ENCODE measurements at places on chromosomes 7 and 10.
A peak's percentile ranks its signal among the peaks of the same experiment; 100 is the strongest.

DNA sequence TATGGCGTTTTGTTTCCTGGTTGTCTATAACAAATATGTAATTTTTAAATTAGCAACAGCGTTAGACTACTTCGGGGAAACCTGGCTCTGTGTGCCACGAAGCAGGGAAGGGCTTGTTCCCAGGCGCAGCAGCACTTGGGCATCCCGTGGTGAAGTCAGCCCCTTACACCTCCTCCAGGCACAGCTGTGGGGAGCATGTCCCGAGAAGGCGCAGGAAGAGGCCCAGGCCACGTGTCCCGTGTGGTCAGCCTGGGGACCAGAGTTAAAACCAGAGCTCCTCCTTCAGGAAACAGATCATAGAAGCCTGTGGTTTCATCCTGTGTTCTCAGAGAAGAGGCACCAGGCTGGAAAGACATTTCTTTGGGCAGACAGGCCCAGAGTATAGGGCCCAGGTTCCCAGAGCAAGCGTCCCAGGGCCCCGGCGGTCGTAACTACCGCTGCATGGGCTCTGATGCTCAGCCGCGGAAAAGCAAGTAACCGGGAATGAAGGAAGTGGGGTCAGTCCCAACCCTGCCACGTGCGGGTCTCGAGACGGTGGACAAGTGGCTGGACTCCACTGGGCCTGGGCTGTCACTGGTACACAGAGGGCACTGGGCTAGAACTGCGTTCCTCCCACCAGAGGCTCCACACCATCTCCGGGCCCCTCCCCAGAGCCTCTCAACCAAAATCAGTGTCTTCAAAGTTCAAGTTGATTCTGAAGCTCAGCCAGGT lies 7.1 kb downstream of the NUDT1 start:
- no peak for DNase-seq

- DNase-seq = peak; percentile 58
Measured at GRCh38 chr10:68988530-68989316, at the start of gene KIFBP. KIFBP (plus strand) TSS chr10:68988803; CDS start chr10:68988833, 30 bp downstream.

DNA sequence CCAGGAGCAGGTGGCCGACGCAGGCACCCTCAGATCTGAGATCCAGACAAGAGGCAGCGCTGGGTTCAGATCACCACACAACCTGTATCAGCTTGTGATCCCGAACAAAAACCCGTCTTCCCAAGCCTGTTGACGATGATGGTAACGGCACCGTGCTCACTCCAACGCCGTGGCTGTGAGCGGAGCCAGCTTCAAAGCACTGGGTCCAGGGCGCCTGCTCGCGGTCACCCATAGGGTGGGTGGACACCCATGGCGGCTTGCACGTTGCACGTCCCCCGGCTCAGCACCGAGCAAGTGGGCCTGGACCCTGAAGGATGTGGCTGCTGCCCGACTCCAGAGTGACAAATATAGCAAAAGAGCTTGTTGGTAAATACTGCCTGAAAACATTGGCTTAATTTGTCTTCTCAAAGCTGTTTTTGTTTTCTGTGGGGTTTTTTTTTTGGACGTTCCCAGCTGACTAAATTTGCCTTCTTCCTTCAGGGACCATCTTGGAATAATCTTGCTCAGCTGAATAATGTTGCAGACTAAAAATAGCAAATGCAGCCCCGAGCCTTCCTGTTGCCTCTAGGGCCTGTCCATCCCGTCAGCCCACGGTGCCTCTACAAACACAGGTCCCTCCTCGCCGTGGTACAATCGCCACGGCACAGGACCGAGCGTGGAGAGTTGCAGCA lies 41.0 kb downstream of the FOXK1 start:
- no peak for DNase-seq

GRCh38 chr7:79272066-79272669 lies 181.3 kb downstream of the MAGI2 start:
- DNase-seq = no peak

GRCh38 chr7:129502708-129503685 lies 666 bp downstream of the SMKR1 start:
- DNase-seq = no peak

GRCh38 chr10:23344241-23344841 lies at the start of gene C10orf67:
C10orf67 (minus strand) TSS chr10:23344797; CDS start chr10:23344774, 23 bp downstream.
- no peak for DNase-seq

GRCh38 chr10:11742009-11742778 lies at the start of gene ECHDC3:
ECHDC3 (plus strand) TSS chr10:11742382; CDS start chr10:11742577, 195 bp downstream.
- peak; percentile 3 for DNase-seq

DNA sequence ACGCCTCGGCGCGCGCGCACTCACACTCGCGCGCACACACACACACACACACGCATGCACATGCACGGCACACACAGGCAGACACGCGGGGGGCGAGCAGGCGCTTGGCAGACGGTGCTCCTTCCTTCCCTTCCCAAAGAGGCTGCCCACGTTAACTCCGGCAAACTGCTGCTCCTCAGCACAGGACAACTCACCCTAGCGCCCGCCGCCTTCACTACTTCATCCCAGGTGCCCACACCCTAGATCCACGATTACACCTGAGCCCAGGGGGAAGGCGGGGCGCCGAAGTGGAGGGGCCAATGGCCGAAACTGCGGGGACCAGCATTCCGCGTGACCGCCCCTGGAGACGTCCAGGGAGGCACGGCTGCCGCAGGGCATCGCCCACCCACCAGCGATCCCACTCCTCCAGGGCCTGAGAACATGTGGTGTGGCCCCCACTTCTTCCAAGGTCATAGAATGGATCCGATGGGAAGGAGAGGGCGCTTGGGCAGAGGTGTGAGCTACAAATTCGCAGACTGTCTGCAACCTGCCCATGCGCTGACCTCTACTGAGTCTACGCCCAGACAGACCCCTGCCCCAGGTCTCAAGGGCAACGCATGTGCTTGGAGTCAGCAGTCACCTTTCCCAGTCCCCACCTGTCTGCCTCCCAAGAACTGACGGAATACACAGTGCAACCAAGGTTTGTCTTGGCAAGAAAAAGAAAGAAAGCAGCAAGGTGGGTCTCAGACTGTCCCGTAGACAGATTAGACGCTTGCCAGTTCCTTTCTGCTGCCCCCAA lies 74.6 kb downstream of the CALN1 start:
- DNase-seq = no peak

DNA sequence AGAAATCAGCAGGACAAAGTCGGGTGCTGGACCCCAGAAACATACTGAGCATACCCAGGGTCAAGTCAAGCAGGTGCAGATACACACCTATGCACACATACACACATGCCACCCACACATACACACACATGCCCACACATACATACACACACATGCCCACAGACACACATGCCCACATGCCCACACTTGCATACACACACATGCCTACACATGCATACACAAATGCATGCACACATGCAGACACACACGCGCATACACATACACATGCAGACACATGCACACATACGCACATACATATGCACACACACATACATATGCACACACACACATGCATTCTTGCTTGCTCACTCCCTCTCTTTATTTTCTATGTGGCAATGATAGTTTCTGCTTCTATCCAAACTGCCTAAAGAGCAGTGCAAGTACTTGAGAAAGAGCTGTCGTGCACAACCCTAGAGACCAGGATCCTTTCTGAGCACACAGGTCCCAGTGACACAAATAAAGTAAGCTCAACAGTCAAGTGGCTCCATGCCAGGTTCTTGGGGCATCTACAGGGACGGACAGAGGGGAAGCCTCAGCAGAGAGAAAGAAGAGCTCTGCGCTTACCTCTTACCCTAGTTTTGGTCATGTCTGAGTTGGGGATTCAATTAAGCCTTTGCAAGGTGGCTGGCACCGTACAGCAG lies 83.7 kb downstream of the EBF3 start:
- no peak for DNase-seq

DNA sequence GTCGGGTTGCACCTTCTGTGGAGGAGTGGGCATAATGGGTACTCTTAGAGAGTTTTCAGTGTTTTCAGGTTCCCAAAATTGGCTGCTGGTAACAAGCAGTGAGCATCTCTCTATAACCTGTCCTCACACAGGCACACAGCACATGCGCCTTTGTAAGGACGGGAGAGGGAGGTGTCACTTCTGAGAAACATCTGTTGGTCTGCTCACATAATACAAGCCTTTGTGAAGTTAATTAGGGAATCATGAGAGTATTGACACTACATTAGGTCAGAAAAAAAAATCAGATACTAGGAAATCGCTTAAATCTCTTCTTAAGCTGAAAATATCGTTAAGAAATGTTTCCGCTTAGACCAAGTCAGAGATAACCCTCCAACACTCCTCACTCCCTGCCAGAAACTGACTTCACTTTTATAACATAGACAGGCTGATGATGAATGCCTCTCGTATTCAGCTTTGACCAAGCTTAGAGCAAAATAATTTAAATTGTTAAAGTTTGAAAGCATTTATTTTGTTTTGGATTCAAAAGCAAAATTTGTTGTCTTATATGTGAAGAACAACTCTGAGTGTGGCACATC lies 769.7 kb downstream of the TNS3 start:
- no peak for DNase-seq

DNA sequence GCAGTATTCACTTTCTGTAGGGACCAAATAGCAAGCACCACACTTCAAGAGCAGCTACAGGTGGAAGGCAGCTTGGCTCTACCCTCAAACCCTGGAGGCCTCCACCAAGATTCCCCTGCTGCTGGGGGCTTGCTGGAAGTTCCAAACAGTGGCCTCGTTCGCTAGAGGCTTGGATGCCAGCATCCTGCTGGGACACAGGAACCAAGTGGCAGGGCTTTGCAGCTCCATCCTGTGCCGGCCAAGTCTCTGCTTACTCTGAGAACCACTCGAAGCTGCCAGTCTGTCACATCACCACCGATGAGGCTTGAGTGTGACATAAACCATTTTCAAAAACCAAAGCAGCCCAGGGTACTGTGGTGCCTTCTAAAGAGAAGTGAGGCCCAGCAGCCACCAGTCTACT lies 69.2 kb upstream of the UNC5B start:
- DNase-seq = no peak

- DNase-seq = no peak
Measured at GRCh38 chr10:43282881-43283280, 16.0 kb upstream of the RASGEF1A start.

DNA sequence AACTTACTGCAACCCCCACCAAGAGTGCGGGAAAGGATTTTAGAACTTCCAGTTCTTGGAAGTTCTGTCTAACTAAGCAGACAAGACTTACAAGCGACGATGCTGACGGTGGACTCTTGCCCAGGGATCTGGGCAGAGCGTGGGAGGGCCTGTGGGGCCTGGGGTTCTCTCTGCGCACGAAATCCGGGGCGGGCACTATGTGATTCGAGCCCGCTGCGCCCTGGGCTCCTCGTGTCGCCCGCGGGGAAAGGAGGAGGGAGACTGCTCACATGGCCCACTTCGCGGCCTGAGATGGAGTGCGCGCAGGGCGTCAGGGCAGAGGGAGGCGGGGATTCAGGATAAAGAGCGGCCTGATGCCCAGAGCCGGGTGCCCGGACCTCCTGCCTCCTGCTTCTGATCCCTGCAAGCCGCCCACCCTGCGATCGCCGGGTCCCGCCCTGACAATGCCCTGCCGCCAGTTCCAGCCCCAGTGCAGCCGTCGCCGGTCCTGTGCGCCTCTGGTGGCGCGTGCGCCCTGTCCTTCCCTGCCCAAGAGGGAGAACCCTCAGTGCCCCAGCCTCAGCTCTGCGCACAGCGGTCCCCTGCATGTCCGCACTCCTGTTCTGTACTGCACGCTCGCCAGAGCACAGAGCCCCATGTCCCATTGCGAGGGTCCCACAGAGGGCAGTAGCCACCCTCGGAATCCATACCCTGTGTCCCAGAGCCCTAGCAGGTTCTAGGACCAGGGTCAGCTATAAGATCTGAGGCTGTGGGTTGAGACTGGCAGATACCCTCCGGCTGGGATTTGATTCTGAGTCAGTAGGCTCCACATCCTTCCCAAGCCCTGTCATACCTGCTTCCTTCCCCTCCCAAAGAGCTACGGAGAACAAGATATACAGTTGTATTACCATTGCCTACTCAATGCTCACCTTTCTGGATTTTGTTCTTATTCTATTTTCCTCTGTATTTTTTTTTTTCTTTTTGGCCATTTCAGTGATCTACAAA lies 99.4 kb upstream of the TMEM106B start:
- DNase-seq = no peak

- no peak for DNase-seq
Measured at GRCh38 chr7:2621061-2621828, 10.5 kb upstream of the TTYH3 start.

DNA sequence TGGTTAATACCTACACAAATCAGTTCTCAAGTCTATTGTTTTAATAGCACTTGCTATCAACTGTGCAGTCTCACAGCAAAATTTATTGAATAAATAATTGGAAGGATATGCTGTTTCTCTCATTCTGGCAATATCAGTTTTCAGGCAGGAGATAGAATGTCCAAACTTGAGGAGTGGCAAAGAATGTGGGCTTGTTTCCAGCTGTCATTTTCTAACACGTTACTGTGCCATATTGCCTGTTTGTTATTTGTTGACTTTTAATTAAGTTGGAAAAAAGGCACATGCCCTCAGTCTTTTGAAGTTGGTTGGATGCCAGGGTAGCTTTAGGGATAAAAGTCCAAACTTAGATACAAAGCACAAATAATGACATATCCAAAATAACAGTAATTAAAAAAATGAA lies 52.2 kb downstream of the MAGI2 start:
- no peak for DNase-seq

- DNase-seq = no peak
Measured at GRCh38 chr7:114426382-114426781, 11.8 kb downstream of the FOXP2 start.

DNA sequence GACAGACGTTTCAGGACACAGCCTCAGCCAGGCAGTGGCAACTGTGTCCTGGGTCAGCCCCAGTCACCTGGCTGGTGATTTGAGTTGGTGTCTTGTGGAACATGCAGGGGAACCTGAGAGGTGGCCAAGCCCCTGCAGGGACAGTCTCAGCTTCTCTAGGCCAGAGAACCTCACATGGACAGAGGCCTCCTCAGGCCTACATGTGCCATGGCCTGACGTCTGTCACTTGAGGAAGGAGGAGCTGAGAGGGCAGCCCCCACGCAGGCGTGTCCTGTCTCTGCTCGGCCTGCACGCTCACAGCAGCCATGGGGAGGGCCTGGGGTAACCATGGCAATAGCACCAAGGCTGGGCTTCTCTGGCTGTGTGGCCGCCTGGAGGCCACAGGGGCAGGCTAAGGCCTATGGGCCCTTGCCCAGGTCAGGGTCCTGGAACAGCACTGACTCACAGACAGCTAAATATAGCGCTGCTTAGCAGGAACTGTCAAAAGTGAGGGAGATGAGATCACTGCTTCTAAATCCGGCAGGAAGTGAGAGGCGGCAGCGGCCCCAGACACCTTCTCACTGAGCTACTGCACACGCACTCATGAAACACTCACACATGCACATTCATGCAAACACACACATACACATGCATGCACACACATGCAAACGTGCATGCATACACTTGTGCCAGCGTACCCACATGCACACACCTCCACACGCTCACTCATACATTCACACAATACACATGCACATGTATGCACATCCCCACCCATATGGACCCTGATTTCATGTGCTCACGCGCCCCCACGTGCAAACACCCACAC lies 57.0 kb downstream of the YKT6 start:
- peak; percentile 55 for DNase-seq

DNA sequence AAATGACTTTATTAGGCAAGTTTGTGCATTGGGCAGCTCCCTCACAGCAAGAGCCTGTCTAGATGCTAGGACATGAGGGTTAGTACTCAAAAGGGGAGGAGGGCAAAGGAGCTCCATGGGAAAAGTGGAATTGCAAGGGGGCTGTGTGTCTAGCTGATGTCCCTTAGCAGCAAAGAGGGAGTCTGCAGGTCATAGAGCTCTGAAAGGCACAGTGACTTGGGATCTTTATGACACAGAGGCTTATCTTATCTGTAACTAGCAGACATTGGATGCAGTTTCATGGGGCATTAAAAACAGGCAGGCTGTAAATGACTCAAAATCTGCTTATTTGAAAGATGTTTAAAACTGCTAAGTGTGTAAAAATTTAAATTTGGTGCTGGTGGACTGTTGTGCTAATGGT lies 556.2 kb upstream of the FZD8 start:
- no peak for DNase-seq

All from stimulated activated CD8-positive, alpha-beta memory T cell treated with anti-CD3 and anti-CD28 coated beads, Interleukin-15, amount 100 ng/mL, for 4 hours (primary cell).